ENCODE measurements at places on chromosomes 3 and 15.

GRCh38 chr3:149180057-149180573, 41.5 kb downstream of the CP start:
- no peak for DNase-seq

DNA sequence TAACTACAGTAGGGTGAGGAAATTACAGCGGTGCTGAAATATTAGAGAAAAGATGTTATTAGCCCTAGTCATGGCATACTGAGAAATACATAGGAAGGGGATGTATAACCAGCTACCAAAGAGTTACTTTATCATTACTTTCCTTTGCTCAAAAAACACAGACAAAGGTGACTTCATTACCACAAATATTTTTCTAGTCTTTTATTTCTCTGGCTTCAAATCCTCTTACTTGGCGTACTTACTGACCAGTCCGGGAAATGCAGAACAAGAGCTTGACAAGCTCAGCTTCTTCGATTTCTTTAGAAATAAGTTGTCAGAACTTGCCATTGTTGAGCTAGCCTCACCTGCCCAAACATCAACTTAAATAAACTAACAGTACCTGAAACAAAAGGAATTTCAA, 142.1 kb upstream of the TMCO5A start:
- DNase-seq: no peak

DNA sequence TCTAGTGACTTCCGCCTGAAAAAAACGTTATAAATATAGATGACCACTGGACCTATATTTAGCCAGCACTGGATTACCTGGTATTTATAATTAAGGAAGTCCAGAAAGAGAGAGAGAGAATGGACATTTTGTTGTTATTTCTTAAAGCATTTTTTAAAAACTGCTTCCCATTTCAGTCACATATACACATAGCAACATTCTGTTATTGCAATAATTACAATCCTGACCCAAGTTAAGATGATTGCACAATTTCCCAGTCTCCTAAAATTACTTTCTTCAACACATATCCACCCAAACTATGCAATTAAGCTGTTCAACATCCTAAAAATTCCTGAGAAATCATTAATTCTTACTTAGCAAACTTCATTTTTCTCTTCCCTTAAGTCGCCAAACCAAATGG, 37.7 kb downstream of the PCSK6 start:
- DNase-seq: no peak

DNA sequence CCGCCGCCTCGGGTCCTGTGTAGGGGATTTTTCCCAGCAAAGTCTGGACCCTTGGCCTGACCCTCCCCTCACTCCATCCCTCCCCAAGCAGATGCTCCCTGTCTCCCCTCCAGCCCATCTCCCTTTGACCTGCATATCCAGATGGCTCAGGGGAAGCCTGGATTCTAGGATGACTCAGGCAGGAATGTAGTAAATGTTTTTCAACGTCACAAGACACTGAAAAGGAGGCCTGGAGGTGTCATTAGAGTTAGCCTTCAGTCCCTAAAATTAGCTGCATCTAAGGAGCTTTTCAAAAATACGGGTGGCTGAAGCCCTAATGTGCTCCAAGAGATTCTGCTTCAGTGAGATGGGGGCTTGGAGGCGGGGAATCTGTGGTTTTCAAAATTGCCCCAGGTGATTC, 7.2 kb downstream of the ACAN start:
- no peak for DNase-seq

All from H1 (cell line).